ENCODE measurements at places on chromosomes 1 and 21. TPM values are rescaled to one million over a fixed set of nuclear protein-coding genes. Genes with fewer than 3 reads are reported as not detected.

MMP23B gene
- total RNA-seq, result 87.2 TPM

EFCAB14 gene
- 107 TPM for total RNA-seq

DNA sequence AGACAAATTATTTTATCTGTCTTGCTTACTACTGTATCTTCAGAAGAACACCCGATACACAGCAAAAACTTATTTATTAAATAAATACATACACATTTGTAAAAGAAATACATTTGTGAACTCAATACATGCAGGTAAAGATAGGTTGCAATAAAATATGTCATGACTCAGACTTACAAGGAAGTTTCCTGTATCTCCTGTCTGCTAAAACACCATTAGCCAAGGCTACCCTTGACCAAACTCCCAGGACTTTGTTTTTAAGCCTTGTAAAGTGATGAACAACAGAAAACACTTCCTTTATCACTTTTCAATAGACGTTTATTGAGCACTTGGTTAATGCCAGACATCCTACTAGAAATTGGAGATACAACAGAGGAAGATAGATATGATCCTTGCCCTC, 56.5 kb upstream of the HSD17B7 start:
- DNase-seq, result no peak
- peaks cover 53% of the 10 kb centered on the region for H3K4me1 ChIP-seq
- H3K4me3 ChIP-seq, result no peak overlapping the region

DNA sequence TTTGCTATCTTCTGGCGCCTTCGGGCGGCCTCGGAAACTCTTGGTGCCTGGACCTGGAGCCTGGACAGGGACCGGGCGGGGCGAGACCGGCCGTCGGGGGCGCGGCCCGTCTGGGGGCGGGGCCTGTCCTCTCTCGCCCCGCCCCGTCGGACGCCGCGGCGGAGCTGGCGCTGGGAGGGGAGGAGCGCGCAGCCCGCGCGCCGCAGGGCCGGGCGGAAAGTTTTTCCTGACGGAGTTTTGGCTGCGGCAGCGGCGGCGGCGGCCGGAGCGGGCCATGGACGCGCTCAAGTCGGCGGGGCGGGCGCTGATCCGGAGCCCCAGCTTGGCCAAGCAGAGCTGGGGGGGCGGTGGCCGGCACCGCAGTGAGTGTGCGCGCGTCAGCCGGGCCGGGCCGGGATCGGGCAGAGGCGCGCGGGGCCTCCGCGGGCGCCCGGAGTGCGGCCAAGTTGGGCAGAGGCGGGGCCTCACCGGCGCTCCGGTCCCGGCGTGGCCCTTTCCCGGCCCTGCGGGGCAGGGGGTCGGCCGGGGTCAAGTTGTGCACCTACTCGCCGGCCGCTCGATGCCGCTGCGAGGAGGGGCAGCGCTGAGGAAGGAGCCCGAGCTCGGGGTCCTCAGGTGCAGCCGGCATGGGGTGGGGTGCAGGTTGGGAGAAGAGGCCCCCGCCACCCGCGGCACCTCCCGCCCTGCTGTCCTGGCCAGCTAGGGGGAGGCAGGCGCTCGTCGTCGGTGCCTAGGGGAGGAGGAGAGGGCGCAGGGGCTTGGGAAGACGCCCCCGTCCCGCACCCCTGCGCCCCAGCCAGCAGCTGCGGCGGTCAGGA, at the start of gene LDLRAP1:
Gene LDLRAP1 (plus strand): TSS at position 182 of the 818 bp plus-strand sequence. CDS start 93 bp downstream, at position 275.
- peaks cover 23% of the 10 kb centered on the region for H3K4me1 ChIP-seq
- peak within 1 kb of the TSS; percentile 92 for H3K27ac ChIP-seq
- no peaks in the 10 kb centered on the region for H3K27me3 ChIP-seq
- DNase-seq, result no peak
- no peaks in the 10 kb centered on the region for H3K36me3 ChIP-seq
- H3K4me3 ChIP-seq, result peak within 1 kb of the TSS; percentile 81

DNA sequence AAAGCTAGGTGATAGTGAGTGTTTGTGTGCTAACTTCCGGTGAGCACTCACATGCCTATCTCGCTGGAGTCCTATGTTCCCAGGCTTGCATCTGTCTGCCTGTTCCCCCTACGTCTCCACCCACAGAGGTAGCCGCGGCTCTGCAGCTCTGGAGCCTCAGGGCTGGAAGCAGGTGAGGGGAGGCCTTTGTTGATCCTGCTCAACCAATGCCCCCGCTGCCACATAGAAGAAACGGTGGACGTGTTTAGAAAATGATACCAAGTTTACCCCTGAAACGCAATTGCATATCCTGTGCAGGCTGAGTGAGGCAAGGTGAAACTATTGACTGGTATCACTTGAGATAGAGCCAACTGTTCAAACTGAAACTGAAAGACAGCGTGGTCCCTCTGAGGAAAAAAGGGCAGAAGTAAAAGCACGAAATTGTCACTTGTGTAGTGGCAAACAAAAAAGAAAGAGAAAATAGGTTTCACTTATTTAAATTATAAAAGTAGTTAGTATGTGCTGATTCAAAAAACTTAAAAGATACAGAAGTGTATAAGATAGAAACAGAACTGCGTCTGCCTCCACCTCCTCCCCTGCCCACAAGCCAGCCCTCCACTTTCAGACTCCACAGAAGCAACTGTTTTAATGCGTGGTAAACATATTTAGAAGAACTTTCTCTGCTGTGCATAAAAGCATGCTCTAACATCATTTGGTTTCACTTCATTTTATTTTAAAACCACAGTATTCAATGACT, 38.6 kb upstream of the ETS2 start:
- no peak overlapping the region for H3K27ac ChIP-seq
- peak overlapping the region; percentile 47 for H3K4me3 ChIP-seq
- no peak for DNase-seq
- peaks cover 23% of the 10 kb centered on the region for H3K4me1 ChIP-seq

GRCh38 chr1:41423511-41424191, 60.8 kb downstream of the EDN2 start:
- no peaks in the 10 kb centered on the region for H3K36me3 ChIP-seq
- no peak for DNase-seq
- peak overlapping the region; percentile 9 for H3K4me3 ChIP-seq
- no peaks in the 10 kb centered on the region for H3K27me3 ChIP-seq
- no peak overlapping the region for H3K27ac ChIP-seq

- no peaks in the 10 kb centered on the region for H3K27me3 ChIP-seq
- no peak overlapping the region for H3K27ac ChIP-seq
- H3K4me3 ChIP-seq, result no peak overlapping the region
- DNase-seq, result no peak
- peaks cover 8% of the 10 kb centered on the region for H3K36me3 ChIP-seq
These were observed 155.2 kb downstream of the GABPA start for GRCh38 chr21:25890001-25890400.
